ENCODE measurements at places on chromosomes 16 and 17.

GRCh38 chr17:2631211-2631610 lies 37.8 kb downstream of the PAFAH1B1 start:
- DNase-seq = no peak

DNA sequence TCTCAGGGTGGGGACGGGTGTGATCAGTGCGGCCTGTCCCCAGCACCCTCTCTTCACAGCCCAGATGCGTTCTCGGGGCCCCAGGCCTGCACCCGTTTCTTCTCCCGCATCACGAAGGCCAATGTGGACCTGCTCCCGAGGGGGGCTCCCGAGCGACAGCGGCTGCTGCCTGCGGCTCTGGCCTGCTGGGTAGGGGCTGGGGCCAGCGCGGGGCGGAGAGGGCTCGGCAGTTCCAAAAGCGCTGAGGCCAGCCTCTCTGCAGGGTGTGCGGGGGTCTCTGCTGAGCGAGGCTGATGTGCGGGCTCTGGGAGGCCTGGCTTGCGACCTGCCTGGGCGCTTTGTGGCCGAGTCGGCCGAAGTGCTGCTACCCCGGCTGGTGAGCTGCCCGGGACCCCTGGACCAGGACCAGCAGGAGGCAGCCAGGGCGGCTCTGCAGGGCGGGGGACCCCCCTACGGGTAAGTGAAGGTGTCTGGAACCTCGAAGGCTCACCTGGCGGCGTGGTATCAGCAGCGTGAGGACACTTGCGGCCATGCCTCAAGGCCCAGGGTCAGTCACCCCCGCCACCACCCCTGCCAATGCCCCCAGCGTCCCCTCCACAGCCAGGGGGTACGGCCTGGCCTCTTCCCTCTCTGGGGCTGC lies 4.4 kb downstream of the MSLN start:
- DNase-seq = no peak

- no peak for DNase-seq
Observed at GRCh38 chr16:73464834-73465233, 416.9 kb upstream of the ZFHX3 start.

DNA sequence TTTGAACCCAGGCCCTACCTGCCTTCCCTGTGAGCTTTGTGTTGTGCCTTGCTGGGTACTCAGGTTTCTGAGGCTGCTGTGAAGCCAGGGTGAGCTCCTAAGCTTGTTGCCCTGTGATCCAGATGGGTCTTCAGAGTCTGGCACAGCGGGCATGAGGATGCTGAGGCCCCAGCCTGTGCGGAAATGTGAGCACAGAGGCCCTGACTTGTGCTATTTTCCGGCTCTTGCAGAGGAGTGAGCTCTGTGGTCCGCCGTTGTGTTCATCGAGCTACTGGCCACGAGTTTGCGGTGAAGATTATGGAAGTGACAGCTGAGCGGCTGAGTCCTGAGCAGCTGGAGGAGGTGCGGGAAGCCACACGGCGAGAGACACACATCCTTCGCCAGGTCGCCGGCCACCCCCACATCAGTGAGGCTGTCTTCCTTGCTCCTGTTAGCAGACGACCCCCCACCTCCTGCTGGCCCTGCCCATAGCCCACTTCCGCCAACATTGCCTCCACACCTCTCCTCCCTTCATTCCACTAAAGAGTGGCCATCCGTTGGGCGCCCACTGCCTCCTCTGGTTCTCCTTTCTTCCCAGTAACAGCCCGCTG lies 2.7 kb downstream of the PHKG2 start:
- no peak for DNase-seq

DNA sequence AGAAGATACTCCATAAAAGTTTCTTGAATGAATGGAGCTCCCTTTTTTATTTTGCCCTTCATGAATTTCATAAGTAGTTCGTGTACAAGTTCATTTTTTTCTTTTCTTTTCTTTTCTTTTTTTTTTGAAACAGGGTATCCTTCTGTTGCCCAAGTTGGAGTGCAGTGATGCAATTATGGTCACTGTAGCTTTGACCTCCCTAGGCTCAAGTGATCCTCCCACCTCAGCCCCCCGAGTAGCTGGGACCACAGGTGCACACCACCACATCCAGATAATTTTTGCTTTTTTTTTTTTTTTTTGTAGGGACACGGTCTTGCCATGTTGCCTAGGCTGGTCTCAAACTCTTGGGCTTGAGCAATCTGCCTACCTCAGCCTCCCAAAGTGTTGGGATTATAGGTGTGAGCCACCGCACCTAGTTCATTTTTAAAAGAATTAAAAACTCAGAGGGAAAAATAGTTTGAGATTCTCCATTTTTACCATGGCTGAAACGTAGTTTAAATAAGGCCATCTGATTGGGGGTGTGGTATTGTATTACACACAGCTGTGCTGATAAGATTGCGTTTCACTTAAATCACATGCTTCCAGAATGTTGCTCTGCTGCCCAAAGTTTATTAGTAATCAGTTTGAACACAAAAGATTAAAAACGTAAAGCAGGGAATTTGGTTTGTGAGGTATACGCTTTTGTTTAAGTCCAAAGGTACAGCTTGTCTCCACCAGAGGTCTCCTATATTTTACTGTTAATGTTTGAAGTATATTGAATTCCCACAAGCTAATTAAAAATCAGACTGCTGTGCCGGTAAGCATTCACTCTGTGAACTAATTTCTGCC lies 154.1 kb downstream of the SOCS1 start:
- no peak for DNase-seq

GRCh38 chr17:8159459-8160223 lies 3.1 kb downstream of the VAMP2 start:
- no peak for DNase-seq

DNA sequence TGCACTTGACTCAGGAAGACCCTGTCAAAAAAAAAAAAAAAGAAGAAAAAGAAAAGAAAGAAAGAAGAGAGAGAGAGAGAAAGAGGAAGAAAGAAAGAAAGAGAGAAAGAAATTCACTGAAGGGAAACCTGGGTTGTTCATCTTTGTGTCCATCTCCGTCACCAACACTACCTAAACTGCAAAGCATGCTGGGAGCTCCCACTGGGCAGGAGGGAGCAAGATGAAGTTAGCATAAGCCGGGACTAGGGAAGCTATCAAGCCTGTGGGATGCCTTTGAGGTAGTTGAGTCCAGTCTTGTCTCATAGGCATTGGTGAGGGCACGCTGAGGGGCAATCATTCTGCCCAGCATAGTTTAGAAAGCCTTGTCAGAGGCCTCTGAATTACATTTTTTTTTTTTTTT lies 7.6 kb upstream of the CBFB start:
- DNase-seq = no peak

DNA sequence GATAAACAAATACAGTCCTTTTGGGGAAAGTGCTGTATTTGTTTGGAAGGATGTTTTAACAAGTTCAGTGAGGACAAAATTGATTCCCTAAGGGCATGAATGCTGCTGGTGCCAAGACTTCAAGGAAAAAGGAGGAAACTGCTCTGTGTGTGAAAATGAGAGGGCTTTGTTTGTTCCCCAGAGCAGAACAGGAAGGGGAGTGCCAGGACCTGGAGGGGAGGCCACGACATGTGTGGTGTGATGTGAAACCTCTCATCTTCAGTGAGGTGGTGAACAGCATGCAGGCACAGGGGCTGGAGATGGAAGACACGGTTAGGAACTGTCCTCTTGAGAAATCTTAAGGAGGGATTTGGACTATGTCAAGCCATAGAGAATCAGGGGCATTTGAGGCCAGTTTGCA lies 46.6 kb upstream of the GRIN2A start:
- DNase-seq = no peak

GRCh38 chr16:54921206-54921824 lies 9.3 kb upstream of the IRX5 start:
- no peak for DNase-seq

GRCh38 chr17:4648741-4649140 lies 7.3 kb upstream of the ALOX15 start:
- no peak for DNase-seq

DNA sequence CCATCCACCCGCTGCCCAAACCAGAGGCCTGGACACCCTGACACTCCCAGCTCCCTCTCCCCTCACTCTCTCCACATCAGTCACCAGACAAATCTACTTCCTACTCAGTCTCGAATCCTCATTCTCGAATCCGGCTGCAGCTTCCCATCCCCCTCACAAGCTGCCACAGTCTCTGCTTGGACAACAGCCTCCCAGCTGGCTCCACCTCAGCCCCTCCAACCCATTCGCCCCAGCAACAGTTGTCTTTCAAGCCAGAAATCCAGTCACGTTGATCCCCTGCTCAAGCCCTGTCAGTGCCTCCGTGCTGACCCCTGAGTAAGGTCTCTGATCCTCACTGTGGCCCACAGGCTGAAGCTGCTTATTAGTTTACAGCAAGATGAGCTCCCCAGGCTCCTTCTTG lies 44.2 kb upstream of the MTSS2 start:
- no peak for DNase-seq

Measured in vagina (tissue), 2 donors.